ENCODE measurements at places on chromosomes 6 and 20. TPM values are rescaled to one million over a fixed set of nuclear protein-coding genes. Genes with fewer than 3 reads are reported as not detected.

The CLPSL1 gene
- total RNA-seq: not detected

The PCK1 gene
- 0.21 TPM for total RNA-seq

The PDYN gene
- total RNA-seq: not detected

The SAMD5 gene
- 0.23 TPM for total RNA-seq

The HSPA12B gene
- 0.21 TPM for total RNA-seq

The OLIG3 gene
- total RNA-seq: not detected

The LAMA4 gene
- 11.9 TPM for total RNA-seq

The SLC16A10 gene
- total RNA-seq: 0.18 TPM

The MYLK4 gene
- 0.85 TPM for total RNA-seq

The MKKS gene
- 15.6 TPM for total RNA-seq

The SYNDIG1 gene
- total RNA-seq: not detected

The CDSN gene
- not detected for total RNA-seq

The OR12D1 gene
- not detected for total RNA-seq

The CCN2 gene
- total RNA-seq: 155 TPM

The LGSN gene
- total RNA-seq: not detected

The RNF146 gene
- 43.1 TPM for total RNA-seq

Measured in Panc1 (cell line).